GM04503 (cell line): ENCODE measurements at places on chromosomes 2 and 18.

DNA sequence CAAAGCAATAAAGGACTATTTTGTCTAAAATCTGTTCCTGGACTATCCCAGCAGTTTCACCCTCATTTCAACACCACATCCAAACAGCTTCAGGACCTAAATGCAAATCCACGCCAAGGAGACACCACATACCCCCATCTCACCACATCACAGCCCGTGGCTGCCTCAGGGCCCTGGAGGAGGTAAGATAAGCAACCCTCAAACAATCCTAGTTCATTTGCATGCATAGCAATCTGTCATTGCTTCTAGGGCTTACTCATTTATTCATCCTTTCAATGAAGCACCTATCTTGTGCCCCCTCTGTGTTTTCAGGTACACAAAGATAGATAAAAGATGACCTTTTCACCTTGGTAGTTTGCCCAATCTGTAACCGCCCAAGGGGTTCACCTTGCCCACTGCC is 86.5 kb downstream of the VSNL1 start:
- no peak for DNase-seq

- DNase-seq = no peak
Measured at GRCh38 chr18:10202845-10203321, 251.6 kb upstream of the APCDD1 start.

- DNase-seq = no peak
Measured at GRCh38 chr2:240949791-240950705, 43.9 kb downstream of the CROCC2 start.

GRCh38 chr18:28961669-28962228 is 784.8 kb upstream of the CDH2 start:
- no peak for DNase-seq

GRCh38 chr2:26849056-26849999 is 1.4 kb downstream of the DPYSL5 start:
- DNase-seq = no peak

DNA sequence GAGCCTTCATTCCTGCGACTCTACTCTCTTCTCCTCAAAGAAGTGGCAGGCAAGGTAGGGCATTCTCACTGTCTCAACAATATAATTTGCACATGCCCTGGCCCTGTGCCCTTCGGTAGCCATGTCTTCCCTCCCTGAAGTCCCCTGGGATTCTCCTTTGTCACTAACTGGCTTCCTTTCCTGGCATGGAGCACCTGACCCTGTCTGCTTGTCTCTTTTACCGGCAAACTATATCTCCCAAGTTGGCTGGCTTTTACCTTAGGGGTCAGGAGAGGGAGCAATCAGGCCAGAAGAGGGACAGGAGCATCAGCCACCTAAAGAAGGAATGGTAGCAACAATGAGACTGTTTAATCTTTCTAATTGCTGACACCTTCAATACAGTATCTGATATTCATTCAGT is 51.9 kb upstream of the RMDN2 start:
- DNase-seq = no peak

- no peak for DNase-seq
Measured at GRCh38 chr2:7452110-7452876, 535.1 kb downstream of the RNF144A start.

DNA sequence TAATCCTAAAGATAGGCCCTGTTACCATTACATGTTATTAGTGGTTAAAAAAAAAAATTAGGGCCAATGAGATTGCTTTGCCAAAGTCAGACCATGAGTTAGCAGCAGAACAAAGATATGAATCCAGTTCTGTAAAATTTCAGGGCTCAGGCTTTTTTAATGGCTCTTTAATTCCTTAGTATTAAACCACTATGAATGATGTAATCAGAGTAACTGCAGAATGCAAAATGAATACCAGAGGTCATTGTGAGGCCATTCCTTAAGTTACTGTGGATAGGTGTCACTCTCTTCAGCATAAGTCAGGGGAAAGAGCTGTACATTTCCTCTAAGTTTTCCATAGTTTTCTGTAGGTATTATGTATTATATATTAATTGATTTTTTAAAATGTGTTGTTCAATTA is 42.2 kb upstream of the TBR1 start:
- peak; percentile 3 for DNase-seq

DNA sequence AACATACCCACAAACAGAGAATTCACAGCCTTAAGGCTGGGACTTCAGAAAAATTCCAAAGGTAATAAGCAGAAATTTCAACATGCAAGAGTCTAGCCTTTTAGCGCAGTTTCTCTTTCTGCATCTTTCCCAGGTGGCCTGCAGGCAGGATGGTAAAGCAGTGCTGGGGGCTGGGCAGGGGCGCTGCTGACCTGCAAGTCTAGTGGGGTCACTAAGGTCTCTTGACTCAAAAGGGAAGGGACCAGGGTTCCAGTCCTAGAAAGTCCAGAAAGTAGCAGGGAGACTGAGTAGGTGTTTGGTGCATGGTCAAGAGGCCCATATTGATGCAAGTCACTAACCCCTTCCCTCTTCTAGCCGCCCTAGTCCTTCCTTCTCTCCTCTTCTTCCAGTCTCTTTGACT is 169.2 kb downstream of the TGIF1 start:
- no peak for DNase-seq

GRCh38 chr2:171139860-171140259 is 20.8 kb downstream of the TLK1 start:
- no peak for DNase-seq

DNA sequence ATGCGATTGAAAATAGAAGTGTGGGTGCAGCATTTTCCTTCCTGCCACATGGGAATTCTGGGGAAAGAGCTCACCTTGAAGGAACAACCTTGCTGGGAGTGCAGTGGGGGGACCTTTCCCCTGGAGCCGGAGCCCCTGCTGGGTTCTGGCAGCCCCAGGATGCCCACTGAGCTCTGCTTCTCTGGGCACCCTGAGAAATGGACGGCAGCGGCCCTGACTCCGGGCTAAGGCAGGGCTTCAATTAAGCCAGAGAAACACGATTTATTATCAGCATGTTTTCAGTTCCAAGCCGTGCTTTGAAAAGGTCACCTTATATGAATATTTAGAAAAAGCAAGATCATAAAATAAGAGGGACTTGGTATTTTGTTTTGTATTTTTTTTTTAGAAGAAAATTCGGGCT is 68.5 kb downstream of the KLHL29 start:
- DNase-seq = no peak

DNA sequence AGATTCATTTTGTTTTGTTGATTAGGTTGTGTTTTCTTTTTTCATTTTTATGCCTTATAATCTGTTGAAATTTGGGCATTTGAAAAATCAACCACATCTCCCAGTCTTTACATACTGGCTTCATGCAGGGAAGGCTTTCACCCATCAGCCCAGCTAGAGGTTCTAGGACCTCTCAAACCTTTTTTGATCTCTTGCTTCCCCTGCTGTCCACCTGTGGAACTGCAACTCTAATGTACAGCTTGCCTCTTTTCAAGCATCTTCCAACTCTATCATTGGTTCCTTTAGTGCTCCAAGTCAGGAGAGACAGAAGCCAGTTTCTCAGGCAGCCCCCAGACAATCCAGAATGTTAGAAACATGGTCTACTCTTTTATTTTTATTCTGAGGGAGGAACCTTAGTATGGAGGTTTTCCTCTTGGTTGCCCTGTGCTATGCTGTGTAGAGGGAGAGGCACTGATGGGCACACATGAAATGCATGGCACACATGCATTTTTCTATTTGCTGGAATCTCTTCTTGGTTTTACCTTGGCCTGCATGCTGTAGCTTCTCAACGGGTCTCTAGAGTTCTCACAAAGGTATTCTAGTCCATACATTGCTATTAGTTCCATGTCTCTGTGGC is 107.2 kb upstream of the L3MBTL4 start:
- DNase-seq = no peak

DNA sequence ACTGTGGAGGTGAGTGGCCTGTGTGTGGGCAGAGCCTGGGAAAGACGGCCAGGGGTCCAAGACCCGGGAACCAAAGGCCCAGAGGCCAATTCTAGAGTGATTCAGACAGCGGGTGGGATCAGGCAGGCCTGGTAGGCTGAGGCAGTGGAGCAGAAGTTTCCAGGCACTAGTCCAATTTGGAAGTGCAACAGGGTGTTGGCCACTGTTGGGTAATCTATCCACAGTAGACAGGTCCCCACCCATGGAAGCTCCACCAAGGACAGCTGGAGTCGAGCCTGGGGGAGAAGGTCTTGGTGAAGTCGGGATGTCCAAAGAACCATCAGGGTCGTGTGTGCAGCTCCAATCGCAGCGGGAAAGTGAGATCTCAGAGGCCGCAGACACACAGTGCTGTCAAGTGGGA is 125.8 kb upstream of the COPS8 start:
- no peak for DNase-seq

GRCh38 chr2:172775319-172775718 is 39.7 kb downstream of the RAPGEF4 start:
- DNase-seq = no peak

DNA sequence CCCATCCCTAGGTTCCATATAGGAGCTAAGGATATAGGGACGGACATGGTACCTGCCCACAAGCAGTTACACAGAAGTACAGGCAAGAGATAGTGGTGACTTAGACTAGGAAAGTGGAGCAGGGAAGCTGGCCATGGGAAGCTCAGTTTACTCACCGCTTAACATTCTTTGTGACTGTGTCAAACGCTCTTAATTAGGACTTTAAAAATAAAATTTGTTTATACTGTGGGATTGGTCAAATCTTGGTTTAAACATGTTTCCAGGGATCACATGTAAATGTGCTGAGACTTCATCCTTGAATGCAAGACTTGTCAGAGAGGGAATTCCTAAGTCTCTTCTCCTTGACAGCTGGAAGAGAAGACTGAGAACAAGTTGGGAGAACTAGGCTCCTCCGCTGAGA is 107.3 kb downstream of the MTCL1 start:
- DNase-seq = peak; percentile 60

GRCh38 chr2:15521641-15522181 is 39.4 kb downstream of the NBAS start:
- DNase-seq = no peak

DNA sequence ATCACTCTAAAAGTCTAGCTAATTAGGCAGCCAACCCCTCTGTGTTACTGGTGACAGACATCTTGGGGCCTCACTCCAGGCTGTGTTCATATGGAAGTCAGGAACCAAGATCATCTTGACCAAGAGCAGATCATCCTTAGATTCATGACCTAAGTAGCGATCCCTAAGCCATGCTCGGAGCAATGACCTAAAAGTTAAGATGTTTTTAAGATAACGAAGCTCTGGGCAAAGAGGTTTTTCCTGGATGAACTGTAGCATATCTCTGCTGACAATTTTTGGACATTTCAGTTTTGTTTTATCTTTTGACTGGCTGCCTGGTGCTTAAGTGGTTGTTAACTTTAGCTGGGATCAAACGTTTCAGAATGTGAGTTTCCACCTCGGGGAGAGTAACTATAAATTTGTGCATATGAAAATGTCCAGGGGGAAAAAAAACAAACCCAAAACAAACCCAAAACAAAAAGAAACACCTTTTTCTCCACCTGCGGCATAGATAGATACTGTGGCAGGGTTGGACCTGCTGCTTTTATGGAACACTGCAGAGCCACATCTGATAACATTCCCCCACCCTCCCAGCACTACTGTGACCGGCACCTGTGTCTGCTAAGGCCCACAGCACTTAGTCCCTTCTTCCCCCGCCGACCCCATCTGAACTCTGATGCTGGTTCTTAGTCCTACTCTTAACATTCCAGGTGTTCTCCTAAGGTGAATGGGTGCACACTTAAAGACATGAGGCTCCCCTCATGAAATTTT is 45.5 kb downstream of the EPAS1 start:
- no peak for DNase-seq

DNA sequence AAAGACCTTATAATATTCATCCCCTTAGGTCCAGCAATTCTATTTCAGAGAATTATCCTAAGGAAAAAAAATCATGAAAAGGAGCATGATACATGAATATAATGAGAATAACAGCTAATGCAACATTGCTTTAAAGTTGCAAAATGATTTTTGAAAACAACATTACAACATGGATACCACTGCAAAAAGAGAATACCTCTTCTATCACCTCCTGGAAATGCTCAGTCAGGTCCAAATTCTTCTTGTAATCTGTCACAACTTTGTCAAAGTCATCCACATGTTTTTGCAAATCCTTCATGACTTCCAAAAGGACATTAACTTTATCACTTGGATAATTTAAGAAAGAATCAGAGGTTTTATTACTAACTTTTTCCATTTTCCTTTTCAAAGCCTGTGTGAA is 47.9 kb upstream of the TTN start:
- no peak for DNase-seq

- DNase-seq = no peak
Measured at GRCh38 chr2:174624895-174625430, 27.4 kb upstream of the WIPF1 start.

DNA sequence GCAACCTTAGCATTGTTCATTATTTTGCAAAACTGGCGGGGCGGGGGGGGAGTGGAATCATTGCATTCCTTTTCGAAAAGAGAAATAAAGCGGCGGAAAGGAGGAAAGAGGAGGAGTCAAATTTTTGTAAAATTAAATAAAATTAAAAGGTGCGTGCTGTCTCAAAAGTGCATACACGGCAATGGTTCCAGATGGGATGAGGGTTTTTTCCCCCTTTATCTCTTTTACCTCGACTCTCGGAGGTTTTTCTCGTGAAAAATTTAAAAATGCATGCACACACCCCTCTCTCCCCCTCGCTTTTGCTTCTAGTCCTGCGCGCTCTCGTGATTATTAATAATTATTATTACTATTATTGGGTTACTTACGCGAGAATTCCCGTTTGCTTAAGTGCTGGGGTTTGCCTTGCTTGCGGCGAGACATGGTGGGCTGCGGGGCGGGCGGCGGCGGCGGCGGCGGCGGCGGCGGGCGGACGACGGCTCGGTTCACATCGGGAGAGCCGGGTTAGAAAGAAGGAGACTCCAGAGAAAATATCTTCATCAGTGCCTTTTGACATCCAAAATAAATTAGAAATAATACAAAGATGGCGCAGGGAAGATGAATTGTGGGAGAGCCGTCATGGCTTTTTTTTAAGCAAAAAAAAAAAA is 481 bp downstream of the BCL11A start:
- no peak for DNase-seq

- DNase-seq = no peak
Measured at GRCh38 chr2:161130354-161130753, 29.9 kb upstream of the TANK start.

DNA sequence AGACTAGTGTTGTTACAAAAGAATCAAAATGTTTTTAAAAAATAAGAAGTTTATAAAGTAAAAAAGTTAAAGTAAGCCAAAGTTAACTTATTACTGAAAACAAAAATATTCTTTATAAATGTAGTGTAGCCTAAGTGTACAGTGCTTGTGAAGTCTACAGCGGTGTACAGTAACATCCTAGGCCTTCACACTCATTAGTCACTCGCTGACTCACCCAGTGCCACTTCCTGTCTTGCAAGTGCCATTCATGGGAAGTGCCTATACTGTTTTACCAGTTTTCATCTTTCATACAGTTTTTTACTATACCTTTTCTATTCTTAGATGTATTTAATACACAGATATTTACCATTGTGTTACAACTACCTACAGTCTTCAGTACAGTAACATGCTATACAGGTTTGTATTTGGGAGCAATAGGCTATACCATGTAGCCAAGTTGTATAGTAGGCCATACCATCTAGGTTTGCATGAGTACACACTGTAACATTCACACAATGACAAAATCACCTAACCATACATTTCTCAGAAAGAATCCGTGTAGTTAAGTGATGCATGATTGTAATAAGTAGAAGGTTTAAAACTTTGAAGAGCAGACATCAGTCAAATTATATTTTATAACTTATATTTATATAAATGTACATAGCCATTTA is 13.4 kb downstream of the SERPINB7 start:
- peak; percentile 59 for DNase-seq

GRCh38 chr2:202780514-202781021 is 91.0 kb downstream of the ICA1L start:
- DNase-seq = no peak

- DNase-seq = no peak
Measured at GRCh38 chr2:241033336-241033987, 35.0 kb downstream of the SNED1 start.
